ENCODE measurements at places on chromosomes 7 and 10. TPM values are rescaled to one million over a fixed set of nuclear protein-coding genes. Genes with fewer than 3 reads are reported as not detected.

The CDC123 gene
- 39.4 TPM for total RNA-seq

DNA sequence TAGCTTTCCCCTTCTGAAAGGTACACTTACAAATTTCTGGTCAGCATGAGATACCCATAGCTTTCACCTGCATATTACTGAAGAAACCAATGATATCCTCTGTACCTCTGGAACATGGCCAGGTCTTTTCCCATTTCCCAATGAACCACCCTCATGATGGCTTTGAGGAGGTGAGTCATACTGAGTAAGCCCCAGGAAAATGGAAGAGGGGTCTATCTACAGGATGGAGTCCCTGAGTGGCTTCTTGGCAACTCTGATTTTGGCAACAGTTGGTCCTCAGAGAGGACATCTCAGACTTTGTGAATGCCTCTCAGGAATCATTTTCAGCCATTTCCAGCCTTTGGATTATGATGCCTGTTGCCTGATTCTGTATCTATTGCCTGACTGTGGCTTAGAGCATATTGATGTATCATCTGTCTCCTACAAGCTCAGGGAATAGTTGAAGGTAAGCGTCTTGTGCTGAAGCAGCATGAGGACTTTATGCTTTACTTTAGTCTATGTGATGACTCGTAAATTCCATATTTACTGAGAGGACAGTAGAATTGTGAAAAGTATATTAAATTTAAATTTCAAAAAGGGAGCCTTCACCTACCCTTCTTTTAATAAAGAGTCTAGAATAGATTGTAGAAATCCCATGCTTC, 84.7 kb upstream of the DKK1 start:
- no peak for DNase-seq

DNA sequence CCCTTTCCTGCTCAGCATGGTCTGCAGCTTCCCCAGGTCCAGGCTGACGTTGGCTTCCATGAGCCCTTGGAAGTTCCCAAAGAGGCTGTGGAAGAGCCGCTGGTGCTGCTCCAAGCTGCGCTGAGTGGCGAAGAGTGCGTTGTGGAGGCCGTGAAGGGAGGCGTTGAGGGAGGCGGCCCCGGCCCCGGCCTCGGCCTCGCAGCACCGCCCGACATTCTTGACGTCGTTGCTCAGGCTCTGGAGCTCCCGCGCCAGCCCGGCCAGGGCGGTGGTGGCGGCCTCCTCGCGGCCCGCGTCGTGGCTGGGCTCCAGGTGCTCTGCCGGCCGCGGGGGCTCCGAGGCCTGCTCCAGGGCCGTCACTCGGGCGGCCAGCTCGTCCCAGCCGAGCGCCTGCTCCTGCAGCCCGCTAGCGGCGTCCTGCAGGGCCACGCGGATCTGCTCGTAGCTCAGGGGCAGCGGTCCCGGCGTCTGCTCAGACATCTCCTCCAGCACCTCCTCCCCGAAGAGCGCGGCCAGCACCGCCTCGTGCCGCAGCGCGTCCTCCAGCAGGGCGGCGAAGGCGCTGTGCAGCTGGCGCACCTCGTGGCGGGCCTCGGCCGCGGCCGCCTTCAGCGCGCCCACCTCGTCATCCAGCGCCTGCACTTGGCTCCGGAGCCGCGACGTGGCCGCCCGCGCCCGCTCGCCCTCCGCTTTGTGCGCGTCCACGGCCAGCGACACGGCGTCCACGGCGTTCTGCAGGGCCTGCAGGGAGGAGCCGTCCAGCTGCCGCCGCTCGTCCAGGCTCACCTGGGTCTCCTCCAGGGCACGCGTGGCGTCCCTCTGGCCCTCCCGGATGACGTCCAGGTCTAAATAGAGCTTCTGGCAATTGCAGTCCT, 14.7 kb downstream of the MMRN2 start:
- no peak for DNase-seq

The ENKUR gene
- 0.37 TPM for total RNA-seq

DNA sequence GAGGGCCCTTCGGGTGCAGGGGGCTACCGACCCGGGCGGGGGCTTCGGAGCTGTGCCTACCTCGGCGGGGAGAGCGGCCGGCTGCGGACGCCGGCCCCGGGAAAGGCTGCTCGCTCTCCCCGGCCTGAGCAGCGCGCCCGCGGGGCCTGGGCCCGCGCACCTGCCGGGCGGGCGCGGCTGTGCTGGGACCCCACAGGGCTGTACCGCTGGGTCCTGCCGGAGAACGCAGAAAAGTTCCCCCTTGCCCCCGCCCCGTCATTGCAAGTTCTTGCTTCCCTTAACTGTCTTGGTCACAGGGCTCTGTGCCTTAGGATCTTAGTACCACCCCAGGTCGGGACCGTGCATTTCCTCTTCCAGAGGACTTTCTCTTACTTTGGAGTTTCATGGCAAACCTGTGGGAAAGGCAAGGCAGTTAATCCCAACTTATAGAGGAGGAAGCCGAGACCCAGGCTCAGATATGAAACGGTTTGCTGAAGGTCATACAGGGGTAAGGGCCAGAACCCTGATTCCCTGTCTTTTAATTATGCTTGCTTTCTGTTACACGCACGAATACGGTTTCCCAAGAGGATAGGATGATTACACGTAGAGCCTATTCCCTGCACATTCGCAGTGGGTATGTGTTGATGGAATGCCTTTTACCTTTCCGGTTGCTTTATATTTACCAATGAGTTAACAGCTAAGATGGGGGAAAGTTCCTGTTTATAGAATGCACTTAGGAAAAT, 652 bp downstream of the PCGF5 start:
- peak; percentile 16 for DNase-seq

Measured in mucosa of gallbladder (tissue), 1 donor.